ENCODE measurements at places on chromosomes 2 and 18. TPM values are rescaled to one million over a fixed set of nuclear protein-coding genes. Genes with fewer than 3 reads are reported as not detected.
A peak's percentile ranks its signal among the peaks of the same experiment; 100 is the strongest.

LIMS4 gene
- not detected for total RNA-seq

AKAIN1 gene
- total RNA-seq, result not detected

SULT1C4 gene
- total RNA-seq, result 0.62 TPM

NYAP2 gene
- total RNA-seq, result 0.20 TPM

COL3A1 gene
- not detected for total RNA-seq

HOXD13 gene
- not detected for total RNA-seq

ROCK2 gene
- 20.6 TPM for total RNA-seq

ALK gene
- not detected for total RNA-seq

TMEM247 gene
- total RNA-seq, result not detected

ZSWIM2 gene
- not detected for total RNA-seq

TSPYL6 gene
- total RNA-seq, result not detected

ADAM17 gene
- 34.1 TPM for total RNA-seq

SAG gene
- total RNA-seq, result 1.7 TPM

UGT1A5 gene
- total RNA-seq, result not detected

RAX gene
- not detected for total RNA-seq

ASB18 gene
- not detected for total RNA-seq

RESP18 gene
- not detected for total RNA-seq

- peak; percentile 32 for DNase-seq
Measured at GRCh38 chr18:9575558-9575957, 38.8 kb downstream of the PPP4R1 start.

- no peak for DNase-seq
Measured at GRCh38 chr18:4524096-4524495, 69.0 kb upstream of the DLGAP1 start.

DNA sequence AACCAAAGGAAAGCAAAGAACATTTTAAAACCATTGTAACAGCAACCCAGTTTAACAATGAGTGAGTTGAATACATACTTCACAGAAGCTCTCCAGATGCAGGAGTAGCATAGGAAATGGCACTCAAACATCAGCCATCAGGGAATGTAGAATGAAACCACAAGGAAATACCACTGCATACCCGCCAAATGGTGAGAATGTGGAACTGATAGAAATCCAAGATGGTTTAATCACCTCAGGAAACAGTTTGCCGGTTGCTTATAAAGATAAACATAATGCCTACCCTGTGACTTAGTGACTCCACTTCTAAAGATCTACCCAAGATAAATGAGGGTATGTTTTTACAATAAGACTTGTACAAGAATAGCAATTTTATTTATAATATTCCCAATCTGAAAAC lies 132.0 kb downstream of the GALNT1 start:
- no peak for DNase-seq

DNA sequence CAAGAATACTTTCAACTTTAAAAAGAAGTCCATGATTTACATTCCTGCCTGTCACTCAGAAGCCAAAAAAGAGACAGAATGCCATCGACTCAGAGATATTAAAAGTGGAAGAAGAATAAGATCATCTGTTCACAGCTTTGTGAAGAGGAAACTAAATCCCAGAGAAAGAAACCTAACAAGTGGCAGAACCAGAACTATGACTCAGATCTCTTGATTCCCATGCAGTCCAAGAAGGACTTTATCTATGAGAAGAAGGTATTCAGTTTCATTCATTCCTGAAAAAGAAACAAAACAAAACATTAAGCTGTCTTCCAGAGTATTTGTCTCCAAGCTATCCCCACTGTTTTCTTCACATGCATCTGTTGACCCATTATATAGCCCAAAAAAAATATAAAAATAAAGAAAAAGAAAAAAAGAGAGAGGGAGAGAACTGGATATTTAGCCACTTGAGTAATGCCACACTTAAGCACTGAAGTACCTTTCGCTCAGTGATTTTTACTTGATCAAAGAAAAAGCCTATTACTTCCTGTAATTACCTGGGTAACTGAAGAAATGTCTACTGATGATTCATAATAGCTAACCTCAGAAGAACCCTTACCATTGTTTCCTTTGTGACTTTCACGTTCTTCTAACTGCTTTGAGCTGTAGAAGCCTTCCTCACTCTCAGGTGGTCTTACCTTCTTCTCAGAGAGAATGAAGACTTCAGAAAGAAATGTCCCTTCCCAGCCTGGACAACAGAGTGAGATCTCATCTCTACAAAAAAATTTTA lies 17.7 kb upstream of the AKAIN1 start:
- DNase-seq, result peak; percentile 37

DNA sequence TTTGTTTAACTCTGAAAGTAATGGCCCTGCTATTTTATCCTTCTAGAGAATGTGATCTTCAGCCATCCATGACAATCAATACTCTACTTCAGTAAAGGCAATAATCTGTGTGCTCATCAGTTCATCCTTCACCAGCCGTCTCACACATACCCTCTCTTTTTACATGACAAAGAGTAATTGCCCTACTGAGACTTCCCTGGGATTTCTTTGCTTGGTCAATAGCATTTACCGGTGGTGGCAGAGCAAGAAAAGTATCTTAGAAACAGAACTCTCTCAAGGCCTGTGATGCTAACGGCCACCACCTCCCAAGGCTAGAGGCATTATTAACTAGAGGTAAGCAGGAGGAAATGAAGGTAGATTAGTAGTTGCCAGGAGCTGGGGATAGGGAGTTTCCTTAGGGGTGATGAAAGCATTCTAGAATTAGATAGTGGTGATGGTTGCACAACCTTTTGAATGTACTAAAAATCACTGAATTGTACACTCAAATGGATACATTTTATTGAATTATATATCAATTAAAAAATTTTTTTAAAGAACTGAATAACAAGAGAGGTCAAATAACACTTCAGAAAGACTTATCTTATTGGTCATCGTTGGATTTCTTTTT lies 57.9 kb upstream of the EPC2 start:
- no peak for DNase-seq

DNA sequence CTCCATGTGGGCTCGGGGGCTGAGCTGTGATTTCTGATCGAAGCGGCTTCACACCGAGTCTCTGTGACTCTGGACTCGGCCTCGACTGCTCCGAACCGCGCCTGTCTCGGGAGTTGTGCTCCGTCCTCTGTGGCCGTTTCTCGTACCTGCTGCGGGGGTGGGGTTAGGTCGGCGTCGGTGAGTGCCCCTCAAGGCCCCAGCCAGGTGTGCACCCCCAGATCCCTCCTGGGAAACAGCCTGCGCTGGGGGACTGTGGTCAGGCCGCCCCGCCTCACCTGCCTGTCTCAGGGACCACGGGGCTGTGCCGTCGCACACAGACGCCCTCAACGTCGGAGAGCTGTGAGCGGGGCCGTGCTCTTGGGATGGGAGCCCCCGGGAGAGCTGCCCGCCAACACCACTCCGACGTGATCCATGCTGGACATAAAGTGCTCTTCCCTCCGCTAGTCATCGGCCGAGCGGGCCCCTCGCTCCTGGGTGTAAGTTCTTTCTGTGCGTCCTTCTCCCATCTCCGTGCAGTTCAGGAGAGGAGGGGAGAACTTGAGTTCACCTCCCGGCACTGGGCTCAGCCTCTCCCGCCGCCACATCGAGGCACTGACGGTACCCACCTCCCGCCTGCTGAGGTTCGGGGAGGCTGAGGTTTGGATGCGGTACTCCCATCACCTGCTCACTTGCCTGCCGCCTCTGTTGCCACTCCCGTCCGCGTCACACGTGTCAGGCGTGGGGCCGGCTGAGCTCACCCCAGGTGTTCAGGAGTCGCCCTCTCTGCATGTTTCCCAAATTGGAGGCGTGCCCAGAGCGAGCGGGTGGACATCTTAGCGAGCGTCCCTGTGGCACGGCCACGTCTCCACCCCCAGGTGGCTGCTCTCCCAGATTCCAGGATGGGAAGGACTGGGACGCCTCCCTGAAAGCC lies 55.7 kb downstream of the CTDP1 start:
- DNase-seq, result no peak

GRCh38 chr2:27095745-27096651 lies 9.4 kb downstream of the KHK start:
- DNase-seq, result peak; percentile 65

- no peak for DNase-seq
Measured at GRCh38 chr2:221731432-221732145, 159.5 kb upstream of the EPHA4 start.

DNA sequence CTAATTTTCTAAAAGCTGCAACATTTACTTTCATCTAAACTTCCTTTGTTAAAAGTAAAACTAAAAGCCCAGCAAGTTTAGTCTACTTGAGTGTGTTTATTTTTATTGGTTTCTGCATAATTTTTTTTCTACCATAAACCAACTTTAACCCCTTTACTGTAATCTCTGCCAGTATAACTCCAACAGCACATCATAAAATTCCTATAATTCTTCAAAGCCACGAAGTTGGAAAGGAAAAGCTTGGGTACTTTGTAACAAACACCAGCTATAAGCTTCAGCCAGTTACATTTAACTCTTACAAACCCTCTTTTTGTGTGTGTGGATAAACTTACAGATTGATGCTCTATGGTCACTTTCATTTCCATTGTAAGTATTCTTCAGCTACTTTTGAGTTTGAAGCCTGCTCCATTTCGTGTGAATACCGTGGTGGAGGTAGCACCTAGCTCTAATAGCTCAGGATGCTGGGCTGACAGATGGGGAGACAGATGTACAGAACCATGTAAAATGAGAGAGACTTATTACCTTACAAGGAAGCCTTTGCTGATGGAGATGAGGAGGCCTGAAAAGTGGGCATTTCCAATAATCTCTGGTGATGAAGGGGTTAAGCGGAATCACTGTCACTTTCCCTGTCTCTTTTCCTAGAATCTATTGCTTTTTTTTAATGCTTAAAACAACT lies 42.5 kb downstream of the ZEB2 start:
- no peak for DNase-seq

DNA sequence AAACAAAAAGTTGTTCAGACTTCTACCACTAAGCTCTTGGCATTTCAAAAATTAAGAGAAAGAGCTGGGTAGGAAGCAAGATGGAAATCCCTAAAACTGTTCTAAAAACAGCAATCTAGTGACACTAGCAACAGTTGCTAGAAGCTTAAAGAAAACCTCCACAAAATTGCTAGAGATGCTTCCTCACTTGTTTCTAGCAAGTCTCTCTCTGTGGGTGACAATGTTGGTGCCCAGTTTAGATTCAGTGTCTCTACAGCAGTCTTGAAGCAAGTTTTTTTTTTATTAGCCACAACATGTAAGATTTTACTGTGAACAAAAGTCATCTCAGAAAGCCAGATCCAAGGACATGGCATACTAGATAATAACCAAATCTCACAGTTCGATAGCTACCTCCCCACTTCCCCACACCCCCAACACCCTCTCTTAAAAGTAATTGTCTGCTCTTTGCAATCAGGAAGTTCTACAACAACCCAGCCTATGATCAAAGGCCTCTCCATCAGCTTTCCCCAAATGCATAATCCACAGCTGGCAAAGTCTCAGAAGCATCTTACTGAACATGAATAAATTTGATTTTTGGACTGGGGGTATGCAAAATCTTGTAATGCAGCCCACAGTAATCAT lies 70.0 kb downstream of the ANKRD44 start:
- peak; percentile 62 for DNase-seq

- DNase-seq, result no peak
Measured at GRCh38 chr18:49016648-49017539, 66.1 kb upstream of the SMAD7 start.

- DNase-seq, result no peak
Measured at GRCh38 chr2:42084231-42084671, 36.4 kb downstream of the PKDCC start.

- no peak for DNase-seq
Measured at GRCh38 chr2:130947967-130948366, 111.3 kb downstream of the ARHGEF4 start.

GRCh38 chr2:226660526-226660925 lies 139.1 kb downstream of the IRS1 start:
- DNase-seq, result no peak

GRCh38 chr2:233422050-233422639 lies 67.9 kb downstream of the DGKD start:
- peak; percentile 44 for DNase-seq

GRCh38 chr2:238568455-238569440 lies 142.0 kb downstream of the ASB1 start:
- DNase-seq, result no peak

- no peak for DNase-seq
Measured at GRCh38 chr2:40814616-40815015, 362.7 kb upstream of the SLC8A1 start.

- DNase-seq, result no peak
Measured at GRCh38 chr2:149430743-149431736, 100.7 kb downstream of the LYPD6 start.

DNA sequence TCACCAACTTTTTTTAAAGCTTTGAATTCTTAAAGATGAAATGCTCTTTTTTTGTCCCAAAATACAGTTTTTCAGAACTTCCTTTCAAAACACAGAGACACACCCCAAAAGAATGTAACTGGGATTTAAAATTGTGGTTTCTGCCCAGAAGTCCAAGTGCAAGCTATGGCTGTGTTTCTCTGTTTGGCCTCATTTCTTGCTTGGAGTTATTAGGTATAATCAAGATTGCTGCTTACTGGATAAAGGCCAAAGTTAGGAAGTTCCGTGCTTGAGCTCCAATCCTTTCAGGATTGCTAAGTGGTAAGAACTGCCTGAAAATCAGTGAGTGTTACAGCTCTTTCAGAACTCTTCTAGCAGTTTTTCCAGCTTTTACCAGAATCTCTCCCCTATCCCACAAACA lies 16.9 kb downstream of the ZBTB7C start:
- DNase-seq, result no peak

- DNase-seq, result no peak
Measured at GRCh38 chr2:4090668-4091630, 387.6 kb downstream of the DCDC2C start.

DNA sequence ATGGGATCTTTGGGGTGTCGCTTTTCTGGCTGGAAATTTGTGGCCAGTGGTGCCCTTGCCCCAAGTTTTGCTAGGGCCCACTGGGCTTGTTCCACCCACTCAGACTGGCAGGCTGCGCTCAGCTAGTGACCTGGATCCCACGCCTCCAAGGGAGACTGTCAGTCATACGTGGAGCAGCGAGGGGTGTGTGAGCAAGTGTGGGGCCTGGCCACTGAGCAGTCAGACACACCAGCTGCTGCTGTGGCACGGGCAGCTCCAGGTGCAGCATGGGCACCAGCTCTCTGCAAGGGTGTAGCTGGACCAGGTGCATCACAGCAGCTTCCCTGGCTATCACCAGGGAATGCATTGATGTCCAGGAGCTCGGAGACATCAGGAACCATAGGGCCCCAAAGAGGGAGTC lies 327.0 kb downstream of the NR4A2 start:
- no peak for DNase-seq

DNA sequence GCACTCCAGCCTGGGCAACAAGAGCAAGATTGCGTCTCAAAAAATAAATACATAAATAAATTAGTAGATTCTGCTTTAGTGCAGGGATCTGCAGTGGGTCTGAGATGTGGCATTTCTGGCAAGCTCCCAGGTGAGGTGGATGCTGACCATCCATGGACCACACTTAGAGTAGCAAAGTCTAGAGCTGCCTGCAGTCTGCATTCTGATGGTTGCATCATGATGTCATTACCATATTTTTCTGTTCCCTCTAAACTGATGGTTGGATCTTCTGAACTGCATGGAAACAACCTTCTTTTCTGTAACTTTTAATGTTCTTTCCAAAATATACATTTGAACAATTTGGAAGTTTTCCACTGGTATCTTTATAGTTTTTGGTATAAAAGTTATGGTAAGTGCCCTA lies 42.9 kb downstream of the MYL12B start:
- DNase-seq, result no peak

GRCh38 chr2:172084645-172085459 lies 455 bp upstream of the DLX1 start:
- peak; percentile 61 for DNase-seq

Data from CD4-positive, CD25-positive, alpha-beta regulatory T cell (primary cell).